ENCODE measurements at places on chromosomes 12 and 14.

- DNase-seq: no peak
- H3K27ac ChIP-seq: no peak overlapping the region
- no peaks in the 10 kb centered on the region for H3K36me3 ChIP-seq
- H3K4me3 ChIP-seq: no peak overlapping the region
- peaks cover 16% of the 10 kb centered on the region for H3K27me3 ChIP-seq
These were observed 1.7 kb upstream of the PAPLN start for GRCh38 chr14:73235531-73236155.

DNA sequence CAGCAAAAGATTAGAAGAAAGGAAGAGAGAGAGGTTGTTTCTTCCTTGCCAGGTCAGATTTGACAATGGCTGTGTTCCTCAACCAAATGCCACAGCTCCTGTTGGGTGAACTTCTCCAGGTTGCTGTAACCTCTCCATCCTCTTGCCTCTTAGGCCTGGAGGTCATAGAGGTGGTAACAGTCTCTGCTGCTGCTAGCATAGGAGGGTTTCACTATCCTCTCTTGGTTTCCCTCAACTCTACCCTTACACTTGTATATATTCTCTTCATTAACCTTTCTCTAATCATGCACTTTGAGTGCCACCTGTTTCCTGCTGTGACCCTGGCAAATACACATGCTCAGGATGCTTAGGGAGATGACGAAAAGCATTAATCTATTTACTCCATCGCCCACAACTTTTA, 67.7 kb upstream of the HIF1A start:
- H3K36me3 ChIP-seq: no peaks in the 10 kb centered on the region
- no peak overlapping the region for H3K27ac ChIP-seq
- no peak overlapping the region for H3K4me3 ChIP-seq
- H3K4me1 ChIP-seq: no peaks in the 10 kb centered on the region
- no peaks in the 10 kb centered on the region for H3K27me3 ChIP-seq

GRCh38 chr14:44112774-44113460, 394.2 kb downstream of the FSCB start:
- no peak overlapping the region for H3K4me3 ChIP-seq
- no peaks in the 10 kb centered on the region for H3K4me1 ChIP-seq
- no peaks in the 10 kb centered on the region for H3K36me3 ChIP-seq
- no peaks in the 10 kb centered on the region for H3K27me3 ChIP-seq
- no peak for DNase-seq

GRCh38 chr14:96407935-96408570, 16.1 kb downstream of the AK7 start:
- H3K27me3 ChIP-seq: no peaks in the 10 kb centered on the region
- no peaks in the 10 kb centered on the region for H3K4me1 ChIP-seq
- H3K4me3 ChIP-seq: no peak overlapping the region

- no peak for DNase-seq
- no peak overlapping the region for H3K27ac ChIP-seq
- no peaks in the 10 kb centered on the region for H3K27me3 ChIP-seq
- no peak overlapping the region for H3K4me3 ChIP-seq
These were observed 117.8 kb downstream of the MED13L start for GRCh38 chr12:116159593-116160200.

DNA sequence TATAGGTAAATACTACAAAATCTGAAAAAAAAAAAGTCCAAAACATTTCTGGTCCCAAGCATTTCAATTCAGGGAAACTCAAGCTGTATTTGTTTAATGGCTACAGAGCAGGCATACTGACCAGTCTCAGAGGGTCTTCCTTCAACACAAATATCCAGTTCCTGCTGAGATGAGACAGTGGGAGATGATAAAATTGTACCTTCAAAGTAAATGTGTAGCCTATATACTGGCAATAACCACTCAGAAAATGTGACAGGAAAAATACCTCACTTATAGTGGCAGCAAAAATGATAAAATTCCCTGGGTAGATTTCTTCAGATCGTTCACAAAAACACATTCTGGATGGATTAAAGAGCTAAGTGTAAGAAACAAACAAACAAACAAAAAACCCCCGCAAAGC, 102.0 kb upstream of the FUT8 start:
- H3K4me1 ChIP-seq: no peaks in the 10 kb centered on the region
- H3K27me3 ChIP-seq: no peaks in the 10 kb centered on the region
- no peak overlapping the region for H3K4me3 ChIP-seq

GRCh38 chr14:50311337-50311971, 575 bp downstream of the L2HGDH start:
- H3K4me3 ChIP-seq: peak overlapping the region; percentile 77
- peak; percentile 41 for DNase-seq
- H3K36me3 ChIP-seq: no peaks in the 10 kb centered on the region
- H3K4me1 ChIP-seq: peaks cover 30% of the 10 kb centered on the region
- H3K27ac ChIP-seq: peak overlapping the region; percentile 76

DNA sequence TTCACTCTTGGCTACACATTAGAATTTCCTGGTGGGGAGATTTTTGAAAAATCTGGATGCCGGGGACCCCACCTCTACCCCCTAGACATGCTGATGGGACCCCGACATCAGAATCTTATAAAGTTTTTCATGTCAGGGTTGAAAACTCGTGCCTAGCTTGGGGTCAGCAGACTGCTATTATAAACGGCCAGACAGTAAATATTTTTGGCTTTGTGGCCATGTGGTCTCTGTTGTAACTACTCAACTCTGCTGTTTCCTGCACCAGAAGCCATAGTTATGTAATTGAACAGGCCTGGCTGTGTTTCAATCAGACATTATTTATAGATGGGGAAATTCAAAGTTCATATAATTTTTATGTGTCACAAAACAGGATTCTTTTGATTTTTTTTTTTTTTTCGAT, 41.6 kb downstream of the ACACB start:
- H3K27ac ChIP-seq: no peak overlapping the region
- no peaks in the 10 kb centered on the region for H3K27me3 ChIP-seq
- peaks cover 15% of the 10 kb centered on the region for H3K4me1 ChIP-seq
- no peak overlapping the region for H3K4me3 ChIP-seq
- H3K36me3 ChIP-seq: no peaks in the 10 kb centered on the region

- DNase-seq: no peak
- no peaks in the 10 kb centered on the region for H3K36me3 ChIP-seq
- no peak overlapping the region for H3K27ac ChIP-seq
- no peaks in the 10 kb centered on the region for H3K27me3 ChIP-seq
- H3K4me3 ChIP-seq: no peak overlapping the region
These were observed 248.6 kb upstream of the KRR1 start for GRCh38 chr12:75759842-75760572.

DNA sequence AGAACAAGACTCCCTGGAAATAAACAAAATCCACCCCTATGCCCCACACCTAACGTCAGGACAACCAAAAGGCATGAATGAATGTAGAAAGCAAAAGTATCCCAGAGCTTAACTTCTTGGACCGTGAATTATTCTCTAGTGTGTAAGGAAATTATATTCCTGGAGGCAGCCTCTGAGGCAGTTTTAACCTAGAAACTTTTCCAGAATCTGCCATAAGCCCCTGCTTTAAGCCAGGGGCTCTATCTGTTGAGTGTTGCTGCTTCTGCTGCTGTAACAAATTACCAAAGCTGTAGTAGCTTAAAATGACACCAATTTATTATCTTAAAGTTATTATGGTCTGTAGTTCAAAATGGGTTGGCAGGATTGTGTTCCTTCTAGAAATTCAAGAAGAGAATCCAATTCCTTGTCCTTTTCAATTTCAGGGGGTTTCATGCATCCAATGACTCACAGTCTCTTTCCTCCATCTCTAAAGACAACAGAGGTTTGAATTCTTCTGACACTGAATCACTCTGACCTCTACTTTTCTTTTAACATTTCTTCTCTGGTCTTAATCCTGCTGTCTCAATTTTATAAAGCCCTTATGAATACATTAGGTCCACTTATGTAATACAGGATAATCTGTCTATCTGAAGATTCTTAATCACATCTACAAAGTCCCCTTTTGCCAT, 242.7 kb downstream of the ATXN7L3B start:
- no peaks in the 10 kb centered on the region for H3K27me3 ChIP-seq
- no peak overlapping the region for H3K4me3 ChIP-seq
- no peaks in the 10 kb centered on the region for H3K4me1 ChIP-seq
- H3K36me3 ChIP-seq: no peaks in the 10 kb centered on the region

DNA sequence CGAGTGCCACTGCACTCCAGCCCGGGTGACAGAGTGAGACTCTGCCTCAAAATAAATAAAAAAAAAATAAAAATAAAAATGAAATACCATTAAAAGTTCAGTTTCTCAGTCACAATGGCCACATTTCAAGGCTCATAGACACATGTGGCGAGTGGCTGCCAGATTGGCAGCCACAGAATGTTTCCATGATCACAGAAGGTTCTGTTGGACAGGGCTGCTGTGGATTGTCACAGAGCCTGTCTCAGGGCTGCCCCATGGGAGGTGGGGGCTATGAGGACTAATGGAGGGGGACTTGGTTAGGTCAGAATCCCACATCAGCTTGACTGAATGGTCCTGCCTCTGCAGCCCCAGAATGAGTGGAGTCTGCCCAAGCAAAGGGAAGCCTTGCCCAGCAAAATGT, 3.8 kb upstream of the PLA2G1B start:
- no peaks in the 10 kb centered on the region for H3K36me3 ChIP-seq
- DNase-seq: no peak
- no peaks in the 10 kb centered on the region for H3K4me1 ChIP-seq
- no peak overlapping the region for H3K27ac ChIP-seq

DNA sequence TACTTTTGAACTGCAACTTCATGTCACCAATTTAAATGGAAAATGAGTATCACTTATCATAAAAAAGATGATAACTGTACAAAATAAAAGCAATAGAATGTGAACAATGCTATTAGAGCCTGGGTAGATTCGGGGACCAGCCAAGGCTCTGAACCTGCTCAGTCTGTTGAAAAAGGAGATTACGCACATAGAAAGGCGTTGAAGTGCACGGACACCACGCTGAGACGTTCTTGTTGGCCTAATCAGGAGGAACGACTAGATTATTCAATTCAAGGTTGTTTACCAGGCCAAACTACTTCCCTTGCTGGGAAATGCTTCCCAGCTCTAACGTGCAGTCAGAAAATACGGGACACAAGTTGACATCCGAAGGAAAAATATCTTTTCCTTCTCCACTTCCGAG, 23.5 kb upstream of the BDKRB1 start:
- H3K27ac ChIP-seq: no peak overlapping the region
- no peaks in the 10 kb centered on the region for H3K36me3 ChIP-seq
- no peak overlapping the region for H3K4me3 ChIP-seq
- DNase-seq: no peak

DNA sequence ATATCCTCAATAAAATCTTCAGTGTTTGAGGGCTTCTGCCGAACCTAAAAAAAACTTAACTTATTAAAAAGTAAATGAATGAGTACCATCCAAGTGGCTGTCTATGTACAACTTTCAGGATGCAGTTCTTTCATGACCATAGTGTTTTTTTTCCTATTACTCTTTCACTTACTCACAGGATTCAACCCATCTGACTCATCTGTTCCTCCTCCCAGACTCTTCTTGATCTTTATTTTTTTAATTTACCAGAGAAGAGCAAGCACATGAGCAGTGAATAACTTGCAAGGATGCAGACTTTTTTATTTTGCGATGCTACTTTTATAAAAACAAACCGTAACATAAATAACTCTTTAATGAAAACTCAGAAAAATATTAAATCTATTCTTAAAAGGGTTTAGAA, 24.5 kb downstream of the RECQL start:
- H3K27ac ChIP-seq: no peak overlapping the region
- no peaks in the 10 kb centered on the region for H3K4me1 ChIP-seq
- peaks cover 51% of the 10 kb centered on the region for H3K36me3 ChIP-seq
- H3K27me3 ChIP-seq: no peaks in the 10 kb centered on the region
- no peak overlapping the region for H3K4me3 ChIP-seq

DNA sequence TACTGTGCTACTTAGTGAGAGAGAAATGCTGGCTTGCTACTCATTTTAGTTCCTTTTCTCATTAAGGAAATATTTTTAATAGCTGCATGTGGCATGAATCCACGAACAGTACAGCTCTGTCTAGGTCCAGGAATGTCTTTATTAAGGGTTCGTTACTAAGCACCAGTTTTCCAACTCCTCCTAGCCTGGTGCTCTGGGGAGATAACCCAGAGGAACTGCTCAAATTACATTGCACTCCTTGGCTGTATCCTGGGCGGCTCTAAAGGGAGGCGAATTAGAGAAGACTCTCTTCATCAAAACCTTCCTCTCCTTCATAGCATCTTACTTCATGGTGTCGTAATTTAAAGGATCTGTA, 101.3 kb downstream of the PPM1A start:
- no peak overlapping the region for H3K4me3 ChIP-seq
- H3K36me3 ChIP-seq: no peaks in the 10 kb centered on the region
- H3K4me1 ChIP-seq: no peaks in the 10 kb centered on the region

GRCh38 chr12:74412606-74413230, 124.9 kb upstream of the ATXN7L3B start:
- DNase-seq: no peak
- no peaks in the 10 kb centered on the region for H3K27me3 ChIP-seq
- H3K4me3 ChIP-seq: no peak overlapping the region
- no peak overlapping the region for H3K27ac ChIP-seq
- H3K4me1 ChIP-seq: no peaks in the 10 kb centered on the region

DNA sequence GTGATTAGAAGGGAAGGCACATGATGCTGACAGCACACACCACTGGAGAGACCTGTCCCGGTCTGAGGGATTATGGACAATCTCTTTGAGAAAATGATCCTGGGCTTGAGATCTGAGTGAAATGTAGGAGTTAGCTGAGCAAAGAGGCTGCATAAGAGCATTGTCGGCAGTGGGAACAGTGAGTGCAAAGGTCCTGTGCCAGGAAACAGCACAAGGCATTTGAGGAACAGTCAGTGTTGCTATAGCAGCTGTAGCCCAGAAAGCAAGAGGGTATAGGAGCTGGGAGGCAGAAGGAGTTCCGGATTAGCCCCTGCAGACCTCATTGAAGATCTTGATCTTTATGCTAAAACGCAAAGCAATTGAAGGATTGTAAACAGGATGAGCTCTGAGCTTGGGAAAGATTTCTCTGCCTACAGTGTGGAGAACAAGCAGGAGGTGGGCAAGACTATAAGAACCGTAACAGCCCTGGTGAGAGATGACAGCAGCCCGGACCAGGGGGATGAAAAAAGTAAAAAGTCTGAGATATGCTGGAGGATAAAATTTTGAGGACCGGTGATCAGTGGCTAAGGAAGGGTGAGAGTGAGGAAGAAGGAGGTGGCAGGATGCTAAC, 28.5 kb downstream of the CFL2 start:
- no peak for DNase-seq
- peaks cover 7% of the 10 kb centered on the region for H3K4me1 ChIP-seq
- H3K4me3 ChIP-seq: no peak overlapping the region
- H3K36me3 ChIP-seq: no peaks in the 10 kb centered on the region
- no peaks in the 10 kb centered on the region for H3K27me3 ChIP-seq

DNA sequence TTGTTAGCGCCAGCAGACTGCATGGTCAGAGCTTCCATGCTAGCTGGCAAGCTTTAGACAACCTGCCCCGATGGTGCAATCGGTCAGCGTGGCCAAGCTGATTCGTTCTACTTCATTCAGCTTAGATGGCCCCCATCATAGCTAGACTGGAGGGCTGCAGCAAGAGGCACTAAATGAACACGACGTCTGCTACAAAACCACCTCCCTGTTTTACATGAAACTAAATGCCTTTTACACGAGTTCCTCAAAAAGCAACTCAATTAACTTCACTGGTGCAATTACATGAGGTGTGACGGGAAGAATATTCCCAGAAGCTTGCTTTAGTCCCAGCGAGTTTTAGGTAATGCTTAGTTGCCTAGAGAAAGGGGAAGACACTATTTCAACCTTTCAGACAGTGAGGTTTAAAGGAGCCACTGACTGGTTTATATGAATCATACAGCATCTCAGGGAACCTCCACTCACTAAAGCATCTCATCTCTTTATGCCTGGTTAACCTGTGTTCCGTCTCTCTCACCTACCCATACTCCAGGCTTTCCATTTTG, 8.4 kb downstream of the NIN start:
- peaks cover 6% of the 10 kb centered on the region for H3K36me3 ChIP-seq
- no peaks in the 10 kb centered on the region for H3K27me3 ChIP-seq
- H3K4me1 ChIP-seq: peaks cover 91% of the 10 kb centered on the region
- DNase-seq: no peak

All from CD4-positive, alpha-beta memory T cell (primary cell).